ENCODE measurements at places on chromosomes 1 and 21.

DNA sequence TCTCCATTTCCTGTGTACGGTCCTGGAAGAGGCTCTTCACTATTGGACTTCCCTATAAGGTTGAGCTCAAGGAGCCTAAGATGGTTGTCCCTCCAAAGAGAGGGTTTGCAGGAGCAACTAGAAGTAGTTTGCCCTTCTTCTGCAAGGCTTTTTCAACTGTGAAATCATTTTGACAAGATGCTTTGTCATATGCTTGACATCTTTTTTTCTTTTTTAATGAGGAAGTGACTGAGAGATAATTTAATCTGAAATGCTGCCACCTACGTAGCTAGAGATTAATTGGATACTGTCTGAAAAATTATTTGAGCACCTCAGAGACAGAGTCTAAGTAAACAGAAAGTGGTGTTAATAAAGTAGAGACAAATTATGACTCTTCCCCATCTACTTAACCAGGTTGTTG lies 97.0 kb downstream of the CHRM3 start:
- DNase-seq, result no peak

DNA sequence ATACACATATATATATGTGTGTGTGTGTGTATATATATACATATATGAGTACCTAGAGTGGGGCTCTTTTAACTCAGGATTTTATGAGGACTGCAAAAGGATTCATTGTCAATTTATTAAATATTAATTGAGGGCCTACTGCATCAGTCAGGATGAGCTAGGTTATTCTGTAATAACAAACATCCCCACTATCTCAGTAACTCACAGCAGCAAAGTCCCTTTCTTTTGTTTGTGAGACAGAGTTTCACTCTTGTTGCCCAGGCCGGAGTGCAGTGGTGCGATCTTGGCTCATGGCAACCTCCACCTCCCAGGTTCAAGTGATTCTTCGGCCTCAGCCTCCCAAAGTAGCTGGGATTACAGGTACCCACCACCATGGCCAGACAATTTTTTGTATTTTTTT lies 63.8 kb upstream of the FAM20B start:
- no peak for DNase-seq

DNA sequence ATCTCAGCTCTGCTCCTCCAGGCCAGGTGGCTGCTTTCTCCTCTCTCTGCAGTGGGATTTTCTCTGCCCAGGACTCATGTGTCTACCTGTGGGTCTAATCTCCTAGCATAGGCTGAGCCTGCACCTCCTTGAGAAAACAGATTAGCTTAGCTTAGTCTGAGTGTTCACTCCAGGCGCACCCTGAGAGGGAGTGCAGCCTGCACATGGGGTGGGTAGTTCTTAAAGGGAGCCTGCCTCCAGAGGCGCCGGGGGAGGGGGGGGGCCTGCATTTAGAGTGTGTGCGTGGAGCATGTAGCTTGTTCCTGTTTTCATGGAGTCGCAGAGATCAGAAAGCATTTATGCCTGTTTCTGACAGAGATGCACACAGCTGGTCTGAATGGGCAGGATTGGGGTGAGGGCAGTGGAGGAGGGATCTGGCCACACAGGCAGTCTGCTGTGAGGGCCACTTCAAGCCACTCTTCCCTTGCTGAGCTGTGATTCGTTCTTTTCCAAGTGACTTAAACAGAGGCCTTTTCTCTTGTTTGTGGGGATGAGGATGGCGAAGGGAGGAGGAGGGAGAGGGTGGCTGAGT lies 45.2 kb downstream of the GALNT2 start:
- DNase-seq, result no peak

- no peak for DNase-seq
These were observed 20.8 kb upstream of the LAPTM5 start for GRCh38 chr1:30778154-30778978.

GRCh38 chr21:39385299-39386145 lies 36.6 kb upstream of the HMGN1 start:
- DNase-seq, result peak; percentile 61

- no peak for DNase-seq
These were observed 79.0 kb downstream of the PTPN14 start for GRCh38 chr1:214472364-214472763.

DNA sequence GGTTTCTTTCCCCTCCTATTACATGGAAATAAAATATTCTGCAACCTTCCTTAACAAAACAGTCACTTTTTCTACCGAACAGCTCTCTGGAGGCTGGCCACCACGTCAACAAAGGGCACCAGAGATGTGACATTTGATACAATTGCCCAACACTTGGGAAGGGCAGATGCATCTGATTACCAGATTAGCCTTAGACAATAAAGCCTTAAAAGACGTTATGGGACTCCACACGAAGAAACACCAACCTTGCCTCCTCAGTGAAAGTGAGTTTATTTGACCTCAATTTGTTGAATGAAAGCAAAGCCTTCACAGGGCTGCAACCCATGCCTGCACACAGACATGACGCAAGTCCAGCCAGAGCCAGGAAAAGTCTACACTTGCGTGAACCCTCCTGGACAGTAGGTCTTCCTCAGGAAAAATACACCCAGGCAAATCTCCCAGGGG lies 136.1 kb downstream of the TGFBR3 start:
- no peak for DNase-seq

DNA sequence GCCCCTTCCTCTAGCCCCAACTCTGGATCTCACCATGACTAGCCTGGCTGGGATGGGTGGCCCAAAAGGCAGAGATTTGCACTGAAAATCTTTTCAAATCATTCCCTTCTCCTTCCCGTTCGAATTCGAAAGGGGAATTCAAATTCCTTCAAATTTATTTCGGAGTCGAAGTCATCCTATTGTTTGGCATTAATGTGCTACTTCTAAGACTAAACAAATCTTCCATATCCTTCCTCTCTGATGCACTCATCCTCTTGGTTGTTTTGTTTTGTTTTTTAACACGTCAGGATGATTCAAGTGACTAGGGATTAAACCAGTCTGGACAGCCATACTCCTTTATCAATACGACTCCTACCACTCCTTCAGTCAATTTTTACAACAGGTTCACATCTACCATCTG lies 95.5 kb upstream of the SGIP1 start:
- no peak for DNase-seq

- DNase-seq, result no peak
These were observed 88.6 kb upstream of the HNRNPU start for GRCh38 chr1:244952940-244953339.

DNA sequence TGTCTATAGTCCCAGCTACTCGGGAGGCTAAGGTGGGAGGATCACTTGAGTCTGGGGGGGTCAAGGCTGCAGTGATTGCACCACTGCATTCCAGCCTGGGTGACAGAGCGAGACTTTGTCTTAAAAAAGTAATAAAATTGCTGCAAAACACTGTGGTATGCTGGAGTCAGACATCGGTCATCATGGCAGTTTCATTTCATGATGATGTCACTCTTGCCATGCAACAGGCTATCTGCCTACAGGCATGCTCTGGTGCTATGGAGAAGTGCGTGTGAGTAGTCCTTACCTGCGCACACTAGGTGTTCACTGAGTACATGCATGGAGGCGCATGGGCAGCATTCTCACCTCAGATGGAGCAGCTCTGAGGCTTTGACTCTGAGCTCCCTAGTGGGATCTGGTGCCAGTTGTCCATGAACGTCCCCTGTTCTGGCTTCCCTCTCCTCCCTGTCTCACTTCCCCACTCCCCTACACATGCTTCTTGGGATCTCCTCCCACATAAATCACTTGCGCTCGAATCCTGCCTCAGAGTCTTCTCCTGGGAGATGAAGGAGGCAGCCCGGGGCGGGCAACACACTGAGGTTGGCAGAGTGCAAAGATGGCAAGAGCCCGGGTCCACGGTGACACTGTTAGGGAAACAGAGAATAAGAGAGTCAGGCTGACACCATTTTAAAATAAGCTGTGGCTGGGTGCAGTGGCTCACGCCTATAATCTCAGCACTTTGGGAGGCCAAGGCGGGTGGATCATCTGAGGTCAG lies 10.4 kb upstream of the CELA3B start:
- DNase-seq, result no peak

DNA sequence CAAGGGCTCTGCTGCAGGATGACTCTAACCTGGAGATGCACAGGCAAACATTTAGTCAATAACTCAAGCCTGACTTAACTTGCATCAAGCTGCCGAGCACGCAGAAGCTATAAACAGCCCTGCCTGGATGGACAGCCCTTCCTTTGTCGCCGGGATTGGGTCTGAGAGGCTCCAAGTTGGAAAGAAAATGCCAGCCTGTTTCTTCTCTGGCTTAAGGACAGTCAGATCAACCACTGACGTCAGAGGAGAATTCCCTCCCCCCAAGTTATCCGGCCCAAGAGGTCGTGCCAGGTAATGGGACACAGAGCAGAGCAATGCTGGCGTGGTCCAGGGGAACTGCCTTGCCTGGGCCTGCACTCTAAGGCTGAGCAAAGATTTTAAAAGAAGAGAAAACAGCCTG lies 27.1 kb upstream of the LRRC38 start:
- DNase-seq, result no peak

- no peak for DNase-seq
These were observed 2212.8 kb downstream of the MRPL39 start for GRCh38 chr21:23394458-23394857.
